ENCODE measurements at places on chromosomes 12 and 14.

DNA sequence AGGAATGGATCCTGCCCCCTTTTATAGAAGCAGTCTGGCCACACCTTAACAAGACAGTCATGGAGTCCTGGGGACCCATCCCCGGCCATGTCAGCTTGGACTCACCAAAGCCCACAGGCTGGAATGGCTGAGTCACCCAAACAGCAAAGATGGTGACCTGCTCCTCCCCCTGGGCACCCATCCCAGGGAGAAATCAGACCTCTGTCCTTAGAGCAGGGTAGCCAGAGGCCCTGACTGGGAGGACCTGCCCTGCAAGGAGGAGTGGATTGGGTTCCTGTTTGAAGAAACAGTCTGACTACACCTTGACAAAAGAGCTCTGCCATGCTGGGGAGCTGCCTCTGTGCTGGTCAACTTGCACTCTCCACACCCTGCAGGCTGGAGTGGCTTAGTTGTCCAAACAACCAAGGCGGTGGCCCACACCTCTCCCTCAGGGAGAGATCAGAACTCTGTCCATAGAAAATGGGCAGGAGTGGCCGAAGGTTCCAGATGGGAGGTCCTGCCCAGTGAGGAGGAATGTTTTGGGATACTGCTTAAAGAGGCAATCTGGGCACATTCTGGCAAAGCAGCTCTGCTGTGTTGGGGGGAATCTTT lies 16.6 kb downstream of the MGP start:
- no peak for DNase-seq

GRCh38 chr14:56796259-56796658 lies 14.0 kb downstream of the OTX2 start:
- DNase-seq = no peak

GRCh38 chr14:104738375-104739019 lies 14.4 kb upstream of the SIVA1 start:
- DNase-seq = no peak

GRCh38 chr12:109879351-109880042 lies 844 bp downstream of the GLTP start:
- DNase-seq = no peak

- no peak for DNase-seq
These were observed 928.7 kb downstream of the LRFN5 start for GRCh38 chr14:42535397-42535796.

GRCh38 chr12:1013618-1014489 lies 22.8 kb downstream of the ERC1 start:
- no peak for DNase-seq

- DNase-seq = peak; percentile 57
These were observed 55.6 kb upstream of the PPP2R5C start for GRCh38 chr14:101705733-101706508.

DNA sequence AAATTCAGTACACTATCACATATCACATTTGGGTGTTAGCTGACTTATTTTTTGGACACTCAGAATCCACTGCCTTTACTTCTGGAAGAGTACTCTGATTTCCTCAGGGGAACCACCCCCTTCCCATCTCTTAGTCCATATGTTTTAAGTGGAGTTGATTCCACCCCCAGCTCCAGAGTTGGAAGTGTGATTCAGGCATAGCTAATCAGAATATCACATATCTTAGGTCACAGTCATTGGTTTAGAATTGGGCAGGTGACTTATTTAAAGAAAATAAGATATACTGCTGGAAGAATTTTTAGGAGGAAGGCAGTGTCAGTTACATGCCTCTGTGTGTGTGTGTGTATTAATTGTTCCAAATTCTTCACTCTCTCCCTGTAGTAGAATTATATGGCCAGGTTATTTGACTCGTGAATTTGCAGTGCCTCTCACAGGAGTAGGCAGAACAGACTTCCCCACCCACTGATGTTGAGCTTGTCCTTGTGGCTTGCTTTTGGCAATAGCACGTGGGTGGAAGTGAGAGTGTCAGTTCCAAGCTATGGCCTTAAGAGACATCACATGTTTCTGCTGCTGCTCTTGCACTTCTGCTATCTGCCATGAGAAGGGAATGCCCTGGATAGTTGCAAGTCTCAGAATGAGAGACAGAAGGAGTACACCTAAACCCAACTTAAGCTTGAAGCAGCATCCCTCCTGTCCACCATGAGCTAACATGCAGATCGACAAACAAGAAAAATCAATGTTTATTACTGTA lies 6.4 kb upstream of the GAS2L3 start:
- DNase-seq = no peak

DNA sequence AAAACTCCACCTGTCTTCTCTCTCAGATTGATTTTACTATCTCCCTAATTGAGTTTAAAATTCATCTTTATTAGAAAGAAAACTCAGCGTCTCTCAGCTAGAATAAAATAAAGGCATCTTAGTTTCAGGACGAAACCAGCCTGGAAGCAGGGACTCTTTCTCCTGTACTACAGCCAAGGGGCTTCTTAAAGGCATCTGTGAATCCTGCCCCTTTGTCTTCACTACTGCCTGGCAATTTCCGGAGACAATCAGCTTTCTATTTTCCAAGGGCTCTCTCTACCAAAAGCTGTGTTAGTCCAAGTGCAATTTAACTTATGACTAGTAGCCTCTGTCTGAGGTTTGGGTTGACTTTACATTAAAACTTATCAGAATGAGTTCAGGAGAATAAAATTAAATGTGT lies 623.3 kb upstream of the FOXG1 start:
- no peak for DNase-seq

DNA sequence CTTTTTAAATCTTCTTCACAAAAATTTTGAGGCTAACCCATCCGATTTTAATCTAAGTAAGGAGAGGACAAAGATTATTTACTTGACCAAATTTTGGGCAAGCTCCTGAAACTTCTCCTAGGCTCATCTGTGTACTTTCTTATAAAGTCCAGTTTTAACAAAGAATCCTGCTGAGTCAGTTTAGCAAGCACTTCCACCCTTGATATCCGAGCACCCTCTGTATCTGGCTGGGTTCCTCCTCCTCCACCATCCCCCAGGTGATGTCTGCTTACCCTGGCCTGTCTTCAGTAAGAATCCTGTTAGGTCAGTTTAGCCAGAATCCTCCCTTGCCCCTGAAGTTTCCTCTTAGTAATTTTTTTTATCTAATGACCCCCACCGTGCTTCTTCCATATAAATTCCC lies 140.5 kb downstream of the PHLDA1 start:
- DNase-seq = no peak

- no peak for DNase-seq
These were observed 15.2 kb downstream of the PLD4 start for GRCh38 chr14:104939666-104940410.

DNA sequence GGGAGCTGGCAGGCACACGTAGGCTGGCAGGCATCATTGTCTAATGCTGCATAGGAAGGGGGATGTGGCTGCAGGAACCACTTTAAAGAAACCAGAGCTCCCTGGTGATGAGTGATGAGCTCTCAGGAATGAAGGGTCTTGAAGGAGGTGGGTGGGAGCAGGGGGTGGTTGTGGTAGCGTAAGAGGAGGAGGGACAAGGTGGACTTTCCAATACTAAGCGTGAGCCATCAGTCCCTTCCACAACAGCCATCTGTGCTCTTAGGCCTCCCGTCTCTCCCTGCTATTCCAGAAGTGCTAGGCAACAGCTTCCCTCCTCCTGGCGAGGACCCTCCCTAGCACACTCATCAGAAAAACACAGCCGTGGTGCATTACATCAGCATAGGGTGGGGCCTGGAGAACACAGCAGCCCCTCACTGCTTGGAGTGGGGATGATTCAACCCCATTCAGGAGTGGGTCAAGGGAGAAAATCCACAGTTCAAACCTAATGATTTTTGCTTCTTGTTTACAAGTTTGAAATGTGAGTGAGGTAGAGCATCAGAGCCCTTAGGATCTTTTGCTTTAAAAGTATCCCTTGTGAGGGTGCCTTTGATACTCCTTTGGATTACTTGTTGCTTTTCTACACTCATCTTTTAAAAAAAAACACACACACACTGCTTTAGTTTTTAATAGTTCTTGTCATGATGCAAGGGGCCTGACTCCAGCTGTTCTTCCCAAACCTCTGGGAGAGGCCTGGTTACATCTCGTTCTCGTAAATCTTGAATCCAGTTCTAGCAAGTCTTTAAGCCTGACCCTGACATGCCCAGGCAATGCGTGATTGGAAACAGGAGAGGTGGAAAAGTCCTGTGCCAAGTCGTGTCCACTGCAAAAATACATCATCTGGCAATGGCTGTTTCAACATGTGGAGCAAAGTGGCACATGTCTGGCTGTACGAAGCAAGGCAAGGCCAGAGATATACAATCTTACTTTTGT lies 356.4 kb upstream of the DDHD1 start:
- DNase-seq = no peak

- no peak for DNase-seq
These were observed 9.7 kb downstream of the TOX4 start for GRCh38 chr14:21486640-21487087.

GRCh38 chr12:121992059-121992879 lies 29.4 kb upstream of the BCL7A start:
- DNase-seq = peak; percentile 12

- no peak for DNase-seq
These were observed 27.6 kb downstream of the LEMD3 start for GRCh38 chr12:65196762-65197567.

- DNase-seq = no peak
These were observed 11.1 kb downstream of the EPS8 start for GRCh38 chr12:15778126-15778525.

GRCh38 chr12:96190413-96191108 lies 3.6 kb upstream of the ELK3 start:
- no peak for DNase-seq

DNA sequence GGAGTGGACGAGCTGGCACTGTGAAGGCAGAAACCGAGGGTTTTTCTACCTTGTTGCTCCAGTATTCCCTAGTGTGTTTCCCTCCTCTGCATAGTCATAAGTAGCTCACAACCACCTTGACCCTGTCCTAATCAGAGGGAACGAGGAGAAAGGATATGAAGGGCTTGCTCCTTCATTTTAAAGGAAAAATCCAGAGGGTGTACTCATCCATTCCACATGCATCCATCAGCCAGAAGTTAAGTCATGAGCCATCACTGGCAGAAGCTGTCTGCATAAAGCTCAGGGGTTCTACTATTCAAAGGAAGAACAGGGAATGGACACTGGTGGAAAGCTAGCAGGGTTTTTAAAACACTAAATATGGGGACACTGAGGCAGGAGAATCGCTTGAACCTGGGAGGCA lies 84.3 kb upstream of the FOXN3 start:
- DNase-seq = no peak

DNA sequence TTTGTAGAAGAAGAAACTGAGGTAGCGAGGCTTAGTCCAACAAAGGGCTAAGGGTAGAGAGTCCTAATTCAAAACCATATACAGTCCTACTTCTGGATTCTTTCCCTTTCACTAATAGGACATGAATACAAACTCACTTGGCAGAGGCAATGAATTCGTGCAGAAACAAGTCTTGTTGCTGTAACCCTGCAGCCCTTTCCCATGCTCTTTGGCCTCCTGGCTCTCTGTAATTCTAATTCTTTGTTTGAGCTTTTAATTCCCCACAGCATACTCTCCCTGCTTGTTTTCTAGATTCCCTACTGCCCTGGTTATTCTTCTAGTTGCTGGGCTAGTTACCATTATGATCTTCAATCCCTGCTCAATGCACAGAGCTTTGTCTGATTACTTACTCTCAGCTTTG lies 381.4 kb downstream of the ETNK1 start:
- no peak for DNase-seq

DNA sequence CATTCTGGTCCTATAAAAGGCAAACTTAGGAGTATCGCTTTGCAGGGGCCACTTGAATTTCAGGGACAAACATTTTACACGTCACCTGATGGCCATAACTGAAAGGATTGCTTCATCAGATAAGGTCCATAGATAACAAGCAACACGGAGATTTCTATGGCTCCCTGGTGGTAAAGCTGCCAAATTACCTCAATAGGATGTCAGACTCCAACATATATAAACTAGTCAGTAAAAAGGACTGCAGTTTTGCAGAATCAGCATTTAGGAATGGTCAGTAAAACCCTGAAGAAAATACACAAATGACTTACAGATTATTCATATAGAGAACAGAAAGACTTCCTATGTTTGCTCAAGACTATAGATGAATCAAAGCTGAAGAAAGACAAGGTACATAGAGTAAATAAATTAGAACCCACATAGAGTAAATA lies 66.1 kb upstream of the GRIP1 start:
- DNase-seq = no peak

DNA sequence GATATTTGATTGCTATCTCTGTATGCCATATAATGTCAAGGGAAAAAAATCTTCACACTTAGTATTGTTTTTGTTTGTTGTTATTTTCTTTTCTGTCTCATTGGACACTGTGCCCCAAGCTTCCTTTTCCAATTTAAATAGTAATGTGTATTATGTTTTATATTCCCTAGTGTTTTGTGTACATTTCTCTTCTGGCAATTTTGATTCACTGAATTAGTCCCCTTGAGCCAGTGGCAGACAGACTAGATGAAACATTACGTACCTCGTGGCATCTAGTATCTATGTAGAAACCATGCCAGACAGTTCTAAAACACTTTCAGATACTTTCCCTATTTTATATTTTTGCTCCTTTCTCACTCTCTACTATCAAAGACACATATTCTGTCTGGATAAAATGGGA lies at the start of gene OR6C1:
OR6C1 (plus strand) TSS at position 301 of the 400 bp plus-strand sequence. CDS start 6,257 bp downstream, outside the sequence.
- no peak for DNase-seq

- DNase-seq = no peak
These were observed 30.8 kb downstream of the GALNT4 start for GRCh38 chr12:89493670-89494302.

DNA sequence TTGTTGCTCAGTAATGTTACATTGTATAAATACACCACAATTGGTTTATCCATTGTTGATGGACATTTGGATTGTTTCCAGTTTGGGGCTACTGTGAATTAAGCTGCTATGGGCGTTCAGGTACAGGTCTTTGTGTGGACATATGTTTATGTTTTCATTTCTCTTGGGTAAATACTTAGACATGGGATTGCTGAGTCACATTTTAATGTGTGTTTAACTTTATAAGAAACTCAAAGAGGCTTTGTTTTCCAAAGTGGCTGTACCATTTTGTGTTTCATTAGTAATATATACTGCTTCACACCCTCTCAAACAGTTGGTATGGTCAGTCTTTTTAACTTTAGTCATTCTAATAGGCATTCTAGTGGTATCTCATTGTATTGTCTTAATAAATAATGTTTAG lies 225.0 kb downstream of the SPTSSA start:
- DNase-seq = no peak

DNA sequence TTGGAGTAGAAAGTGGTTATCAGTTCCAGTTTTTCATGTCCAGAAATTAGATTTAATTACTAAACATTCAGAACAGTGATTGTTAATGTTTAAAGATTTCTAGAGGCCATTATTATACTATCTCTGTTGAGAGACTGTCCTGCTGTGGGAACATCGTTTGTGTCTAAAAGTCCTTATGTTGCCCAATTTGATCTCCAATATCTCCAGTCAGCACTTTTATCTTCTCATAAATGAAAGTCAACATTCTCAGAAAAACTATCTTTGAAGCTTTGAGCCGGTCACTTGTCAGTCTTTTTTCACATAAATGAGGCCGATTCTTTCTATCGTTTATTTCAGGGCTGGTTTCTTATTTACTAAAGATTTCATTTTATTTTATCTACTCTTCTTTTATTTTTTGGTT lies 90.8 kb upstream of the NPAS3 start:
- DNase-seq = no peak

GRCh38 chr12:31312431-31312830 lies 13.5 kb downstream of the SINHCAF start:
- no peak for DNase-seq
